ENCODE measurements at places on chromosomes 13 and 19. TPM values are rescaled to one million over a fixed set of nuclear protein-coding genes. Genes with fewer than 3 reads are reported as not detected.

DNA sequence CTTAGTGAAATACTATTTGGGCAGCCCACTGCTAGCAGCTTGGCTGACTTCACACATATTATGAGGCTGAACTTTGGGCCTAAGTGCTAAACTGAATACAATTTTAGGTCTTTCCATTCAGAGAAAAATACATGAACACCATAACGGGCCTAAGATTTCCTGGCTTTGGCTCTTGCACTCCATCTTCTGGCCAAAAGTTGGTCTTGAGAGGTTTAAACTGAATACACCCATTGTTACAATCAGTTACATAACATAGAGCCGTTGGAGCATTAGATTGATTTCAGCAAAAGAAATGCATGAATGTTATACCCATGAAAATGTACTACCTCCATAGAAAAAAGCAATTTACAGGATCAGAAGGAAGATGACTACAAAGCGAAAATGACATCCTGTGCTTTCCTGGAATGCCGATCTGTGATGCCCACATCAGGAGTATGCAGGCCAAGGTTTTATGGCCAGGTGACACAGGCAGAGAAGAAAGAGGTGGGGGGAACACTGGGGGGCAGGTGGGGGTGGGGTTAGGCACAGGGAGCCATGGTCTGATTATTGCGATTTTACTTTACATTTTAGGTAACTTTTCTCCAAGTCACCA lies 11.1 kb upstream of the SHISA2 start:
- peak; percentile 90 for DNase-seq

- DNase-seq = peak; percentile 99
These were observed 27.8 kb downstream of the NFIX start for GRCh38 chr19:13022859-13023636.

CPB2 gene
- total RNA-seq = not detected

DNA sequence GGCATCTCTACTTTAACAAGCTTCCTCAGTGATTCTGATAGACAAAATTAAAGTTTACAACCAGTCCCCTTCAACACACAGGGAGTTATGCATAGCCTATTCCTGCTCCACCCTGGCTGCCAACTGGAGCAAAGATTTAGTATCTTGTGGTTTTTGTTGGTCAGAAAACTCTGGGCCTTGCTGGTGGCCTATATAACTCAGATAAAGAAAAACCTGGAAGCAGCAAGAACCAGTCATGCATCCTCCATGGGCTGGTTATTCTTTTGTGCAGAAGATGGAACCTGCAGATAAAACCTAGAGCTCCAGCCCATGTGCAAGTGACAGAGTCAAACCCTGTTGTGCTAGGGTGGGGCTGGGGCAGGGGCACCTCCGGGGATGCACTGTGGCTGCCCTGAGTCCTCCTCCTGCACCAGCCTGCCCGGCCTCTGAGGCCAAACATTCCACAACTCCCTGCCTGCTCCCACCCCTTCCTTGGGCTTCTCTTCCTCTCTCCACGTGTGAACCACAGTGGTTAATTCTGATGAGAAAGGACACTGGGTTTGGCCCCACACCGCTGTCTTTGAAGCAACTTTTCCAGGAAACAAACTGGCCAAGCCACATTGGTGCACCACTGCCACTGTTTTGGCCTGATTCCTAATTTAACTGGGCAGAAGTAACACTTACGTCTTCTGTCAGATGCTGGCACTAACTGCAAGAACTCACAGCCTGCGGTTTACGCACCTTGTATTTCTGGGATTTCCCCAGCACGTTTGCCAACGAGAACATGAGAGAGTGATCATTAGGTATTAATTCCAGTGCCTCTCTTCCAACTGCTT lies 23.3 kb upstream of the GGACT start:
- peak; percentile 33 for DNase-seq

PLPPR3 gene
- total RNA-seq = 0.35 TPM

SLC1A6 gene
- total RNA-seq = 0.09 TPM

FGF9 gene
- total RNA-seq = 6.2 TPM

- no peak for DNase-seq
These were observed 359.3 kb upstream of the PCDH20 start for GRCh38 chr13:61774903-61775302.

DNA sequence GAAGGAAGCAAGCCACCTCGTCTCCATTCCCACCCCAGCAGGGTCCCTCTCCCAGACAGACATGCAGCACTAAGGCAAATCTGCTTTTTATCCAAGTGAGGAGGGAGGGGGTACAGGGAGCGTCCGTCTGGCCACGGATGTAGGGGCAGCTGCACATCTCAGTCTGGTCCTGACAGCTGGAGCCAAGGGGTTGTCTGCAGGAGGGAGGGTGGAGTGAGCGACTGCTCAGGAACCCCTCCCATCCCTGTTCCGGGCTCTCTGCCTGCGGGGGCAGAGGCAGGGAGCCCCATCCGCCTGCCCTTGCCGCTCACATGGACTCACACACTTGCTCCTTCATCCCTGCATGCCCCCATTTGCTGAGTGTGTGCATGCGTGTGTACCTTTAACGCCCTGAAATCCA lies 2.5 kb downstream of the TMEM190 start:
- DNase-seq = peak; percentile 87

TEX26 gene
- total RNA-seq = 0.09 TPM

DNA sequence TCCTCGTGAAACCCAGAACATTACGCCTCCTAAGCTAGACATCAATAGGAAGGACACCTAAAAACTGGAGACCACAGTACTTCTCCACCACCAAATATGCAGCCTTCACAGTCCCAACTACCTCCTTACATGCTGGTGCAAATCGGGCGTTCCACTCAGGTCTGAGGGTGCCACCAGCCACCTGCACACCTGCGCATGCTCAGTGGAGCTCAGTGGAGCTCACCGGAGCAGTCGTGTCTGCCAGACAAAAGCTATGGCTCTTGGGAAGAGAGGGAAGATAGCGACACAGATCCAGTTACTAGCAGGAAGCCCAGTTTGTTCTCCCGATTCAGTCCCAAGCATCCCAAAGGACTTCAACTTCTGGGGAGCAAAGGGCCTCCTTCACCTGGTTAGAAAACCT lies 237.1 kb downstream of the TSHZ3 start:
- DNase-seq = no peak

GRCh38 chr13:77384999-77385398 lies 58.1 kb upstream of the MYCBP2 start:
- no peak for DNase-seq

- no peak for DNase-seq
These were observed 30.4 kb upstream of the TIMM44 start for GRCh38 chr19:7973883-7974282.

GRCh38 chr13:51818276-51818675 lies 14.3 kb upstream of the DHRS12 start:
- no peak for DNase-seq

DNA sequence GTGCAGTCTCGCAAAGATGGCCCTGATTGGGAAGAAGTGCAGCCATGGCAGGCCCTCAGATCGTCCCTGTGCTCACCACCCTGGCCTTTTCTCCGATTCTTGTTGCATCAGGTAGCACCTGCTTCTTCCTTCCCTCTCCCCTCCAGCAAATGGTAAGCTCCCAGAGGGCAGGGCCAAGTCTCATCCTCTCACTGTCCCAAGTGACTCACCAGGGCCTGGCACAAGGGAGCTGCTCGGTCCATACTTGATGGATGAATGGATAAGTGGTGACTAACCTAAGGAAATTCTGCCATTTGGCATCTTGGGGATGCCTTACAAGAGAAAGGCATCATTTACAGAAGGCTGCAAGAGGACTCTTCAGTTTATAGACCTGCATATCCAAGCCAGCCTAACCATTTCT lies 84.9 kb downstream of the ZIC5 start:
- no peak for DNase-seq

GRCh38 chr19:54145541-54146158 lies 8.1 kb downstream of the CNOT3 start:
- DNase-seq = no peak

FLT3LG gene
- 1.5 TPM for total RNA-seq

GRCh38 chr13:36919171-36919832 lies 736 bp downstream of the SMAD9 start:
- peak; percentile 70 for DNase-seq

GRCh38 chr13:114283576-114283975 lies 2.2 kb downstream of the UPF3A start:
- DNase-seq = no peak

- DNase-seq = no peak
These were observed 4.8 kb downstream of the TSHZ3 start for GRCh38 chr19:31344403-31344802.

GRCh38 chr19:30387311-30388115 lies 15.3 kb downstream of the ZNF536 start:
- no peak for DNase-seq

DNA sequence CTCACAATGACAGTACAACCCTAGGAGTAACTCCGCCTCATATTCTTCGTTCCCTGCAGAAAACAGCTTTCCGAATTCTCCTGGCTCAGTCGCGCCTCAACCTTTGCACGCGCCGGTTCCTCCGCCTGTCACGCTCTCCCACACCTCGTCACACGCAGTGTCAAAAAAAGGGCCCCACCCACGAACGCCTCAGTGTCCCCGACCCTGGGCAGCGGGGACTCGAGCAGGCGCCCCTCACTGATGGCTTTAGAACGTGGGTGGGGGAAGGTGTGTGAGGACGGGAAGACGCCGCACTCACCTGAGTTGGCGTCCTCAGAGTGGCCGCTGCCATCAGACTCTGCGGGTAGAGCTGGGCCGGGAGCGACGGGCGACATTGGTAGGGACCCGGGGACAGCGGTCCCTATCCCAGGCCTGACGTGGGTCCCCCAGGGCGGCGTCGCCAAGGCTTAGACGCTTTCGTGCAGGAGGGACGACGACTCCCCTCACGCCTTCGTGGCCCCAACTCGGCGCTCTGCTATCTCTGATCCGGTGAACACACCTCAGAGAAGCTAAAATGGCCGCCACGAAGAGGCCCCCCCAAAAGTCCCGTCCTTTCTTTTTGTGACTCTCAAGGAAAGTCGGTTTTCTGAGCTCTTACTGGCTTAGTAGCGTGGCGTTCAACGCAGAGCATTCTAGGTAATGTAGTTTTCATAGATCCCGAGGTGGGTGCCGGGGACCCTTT lies at the start of gene ZNF154:
ZNF154 (minus strand) TSS at position 564 of the 721 bp plus-strand sequence; CDS start at position 331, 233 bp downstream.
- DNase-seq = peak; percentile 93

- DNase-seq = no peak
These were observed 4.2 kb downstream of the SULT2B1 start for GRCh38 chr19:48556163-48556562.

- DNase-seq = no peak
These were observed 28.5 kb downstream of the MYCBP2 start for GRCh38 chr13:77298426-77298825.

ZNF530 gene
- total RNA-seq = 3.9 TPM

KLK3 gene
- not detected for total RNA-seq

- no peak for DNase-seq
These were observed 9.6 kb upstream of the TIMM44 start for GRCh38 chr19:7953060-7953459.

DNA sequence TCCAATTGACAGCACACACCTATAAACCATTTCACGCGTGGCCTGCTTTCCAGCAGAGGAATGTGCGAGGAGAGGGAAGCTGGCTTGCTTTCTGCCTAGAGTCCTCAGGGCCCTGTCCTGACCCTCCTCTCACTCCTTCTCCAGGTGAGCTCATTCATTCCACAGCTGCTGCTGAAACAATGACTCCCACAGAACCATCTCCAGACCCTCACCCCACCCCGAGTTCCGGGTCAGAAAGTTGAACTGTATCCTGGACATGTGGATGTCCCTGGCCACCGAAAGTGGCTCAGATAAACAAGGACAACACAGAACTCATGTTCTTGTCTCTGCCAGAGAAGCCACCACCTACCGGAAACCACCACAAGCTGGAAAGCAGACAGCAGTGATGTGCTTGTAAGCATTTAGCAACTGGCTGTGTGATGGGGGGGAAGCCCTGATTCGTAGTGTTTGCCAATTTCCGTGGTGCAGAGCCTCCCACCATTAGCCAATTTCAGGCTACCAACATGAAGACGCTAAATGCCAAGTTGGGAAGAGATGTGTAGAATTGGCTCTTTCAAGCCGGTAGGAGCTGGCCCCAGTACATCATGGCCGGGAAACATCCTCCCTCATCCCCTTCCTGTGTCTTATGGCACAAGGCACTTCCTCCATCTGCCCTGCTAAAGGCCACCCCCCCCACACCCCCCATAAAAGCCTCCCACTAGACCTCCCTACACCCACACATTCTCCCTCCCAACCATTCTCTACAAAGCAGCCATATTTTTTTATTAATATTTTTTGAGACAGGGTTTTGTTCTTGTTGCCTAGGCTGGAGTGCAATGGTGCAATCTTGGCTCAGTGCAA lies 5.0 kb downstream of the SYCE2 start:
- DNase-seq = peak; percentile 64

MAU2 gene
- 28.9 TPM for total RNA-seq

DNA sequence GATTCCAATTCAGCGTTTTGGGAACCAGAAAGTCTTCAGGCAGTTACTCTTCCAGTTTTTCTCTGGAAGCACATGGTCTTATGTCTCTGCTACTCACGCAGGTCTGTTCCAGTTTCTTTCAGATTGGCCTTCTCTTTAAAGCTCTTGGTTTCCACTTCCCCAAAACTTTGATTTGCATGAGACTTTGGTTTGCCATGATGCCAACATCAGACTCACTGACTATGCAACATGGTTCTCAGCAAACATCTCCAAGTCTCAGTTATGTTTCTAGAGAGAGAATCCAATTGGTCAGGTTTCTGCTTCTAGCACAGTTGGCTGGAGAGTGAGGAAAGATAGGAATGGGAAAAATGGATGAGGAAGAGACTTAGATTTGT lies 3.1 kb downstream of the AKAP11 start:
- DNase-seq = peak; percentile 65

ZNF540 gene
- total RNA-seq = 2.1 TPM

DNA sequence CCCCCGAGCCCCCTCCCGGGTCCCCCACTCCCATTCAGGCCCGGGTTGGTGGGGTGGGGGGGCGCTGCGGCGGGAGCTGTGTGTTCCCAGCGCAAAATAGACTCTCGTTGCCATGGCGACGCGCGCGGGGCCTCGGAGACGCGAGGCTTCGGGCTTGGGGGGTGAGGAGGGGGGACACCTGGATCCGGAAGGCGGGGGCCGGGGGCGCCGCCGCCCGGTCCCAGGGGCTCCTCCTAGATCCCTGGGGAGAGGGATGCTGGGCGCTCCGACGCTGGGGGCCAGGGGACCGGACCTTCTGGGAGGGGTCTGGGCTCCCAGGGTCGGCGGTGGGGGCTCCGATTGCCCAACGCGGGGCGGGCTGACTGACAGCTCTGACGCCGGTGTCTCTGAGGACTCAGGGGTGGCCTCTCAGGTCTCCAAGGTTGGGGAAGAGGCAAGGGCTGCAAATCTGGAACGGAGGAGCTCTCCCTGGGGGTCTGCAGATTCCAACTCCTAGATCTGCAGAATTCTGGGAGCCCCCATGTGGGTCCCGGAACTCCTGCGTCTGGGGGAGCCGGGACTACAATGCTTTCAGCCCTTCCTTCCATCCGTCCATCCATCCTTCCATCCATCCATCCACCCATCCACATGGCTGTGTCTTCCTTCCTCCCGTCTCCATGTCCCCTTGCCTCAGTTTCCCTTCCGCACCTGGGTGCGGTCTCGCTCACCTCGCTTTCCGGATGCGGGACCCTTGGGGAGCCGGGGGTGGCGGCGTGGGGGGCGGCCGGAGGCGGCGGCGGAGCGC lies 9.1 kb upstream of the SHISA7 start:
- DNase-seq = peak; percentile 54

DNA sequence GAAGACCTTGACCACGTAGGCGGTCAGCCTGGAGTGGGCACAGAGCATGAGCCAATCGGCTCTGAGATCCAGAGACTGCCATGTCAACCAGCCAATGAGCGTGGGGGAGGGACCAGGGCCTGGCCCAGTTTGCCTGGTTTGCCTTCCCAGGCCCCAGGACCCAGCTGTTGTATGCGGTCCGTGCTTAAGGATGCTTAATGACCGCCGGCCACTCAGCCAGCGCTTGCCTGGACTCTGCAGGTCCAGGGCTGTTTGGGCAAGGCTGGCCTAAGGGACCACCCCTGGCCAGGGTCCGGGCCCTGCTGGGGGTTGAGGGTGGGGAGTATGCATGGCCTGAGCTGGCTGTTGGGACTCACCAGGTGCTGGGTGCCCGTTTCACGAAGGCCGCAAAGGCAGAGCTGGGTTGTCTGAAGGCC lies 23.1 kb upstream of the TNFSF14 start:
- no peak for DNase-seq

Measured in muscle of leg (tissue), 16 donors.